ENCODE measurements at places on chromosomes 4 and X.

GRCh38 chrX:39729981-39730661 is 367.6 kb downstream of the BCOR start:
- no peak for DNase-seq

- no peak for DNase-seq
Observed at GRCh38 chrX:83508006-83508405, at the start of gene POU3F4. TSS of gene POU3F4 (plus strand) at chrX:83508290. CDS start at chrX:83508325, 35 bp downstream.

DNA sequence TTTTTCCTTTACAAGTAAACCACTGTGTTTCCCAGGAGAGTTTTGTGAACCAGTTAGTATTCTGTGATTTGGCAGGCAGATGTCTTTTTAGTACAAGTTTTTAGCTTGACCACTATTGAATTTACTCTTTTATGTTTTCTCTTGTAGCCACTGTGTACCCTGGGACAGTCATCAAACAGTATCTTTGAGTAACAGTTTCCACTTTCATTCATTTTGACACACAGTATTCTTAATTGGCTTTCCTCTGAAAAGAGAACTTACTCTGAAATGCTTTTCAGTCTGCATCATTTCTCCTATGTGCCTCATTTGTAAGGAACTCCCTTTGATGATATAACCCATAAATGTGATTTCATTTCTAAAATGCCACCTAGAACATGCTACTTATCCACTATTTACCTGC is 476.5 kb downstream of the PDGFC start:
- DNase-seq: no peak

- no peak for DNase-seq
Observed at GRCh38 chr4:6257247-6258025, 12.2 kb upstream of the WFS1 start.
